Eye (tissue), 1 donor: ENCODE measurements at places on chromosomes 12 and 14.

- no peak for DNase-seq
Observed at GRCh38 chr12:39798977-39799376, 179.4 kb upstream of the ABCD2 start.

- DNase-seq, result peak; percentile 87
Observed at GRCh38 chr14:89304972-89305703, 111.9 kb downstream of the FOXN3 start.

- no peak for DNase-seq
Observed at GRCh38 chr12:120119271-120119973, 2.9 kb upstream of the RAB35 start.

DNA sequence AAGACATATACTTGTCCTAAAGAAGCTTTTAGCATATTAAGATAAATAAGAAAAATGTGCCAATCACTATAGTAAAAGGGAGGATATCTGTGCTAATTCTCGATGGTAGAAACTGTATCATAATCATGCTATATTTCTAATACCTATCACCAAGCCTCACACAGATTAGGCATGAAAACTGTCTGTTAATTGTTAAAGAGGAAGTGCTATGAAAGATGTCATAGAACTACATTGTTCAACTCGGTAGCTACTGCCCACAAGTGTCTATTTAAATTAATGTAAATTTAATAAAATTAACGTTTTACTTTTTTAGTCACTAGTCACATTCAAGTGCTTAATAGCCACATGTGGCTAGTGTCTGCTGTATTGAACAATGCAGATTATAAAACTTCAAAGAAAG is 77.5 kb upstream of the KICS2 start:
- DNase-seq, result no peak

GRCh38 chr14:104137297-104138097 is 890 bp upstream of the KIF26A start:
- peak; percentile 89 for DNase-seq

DNA sequence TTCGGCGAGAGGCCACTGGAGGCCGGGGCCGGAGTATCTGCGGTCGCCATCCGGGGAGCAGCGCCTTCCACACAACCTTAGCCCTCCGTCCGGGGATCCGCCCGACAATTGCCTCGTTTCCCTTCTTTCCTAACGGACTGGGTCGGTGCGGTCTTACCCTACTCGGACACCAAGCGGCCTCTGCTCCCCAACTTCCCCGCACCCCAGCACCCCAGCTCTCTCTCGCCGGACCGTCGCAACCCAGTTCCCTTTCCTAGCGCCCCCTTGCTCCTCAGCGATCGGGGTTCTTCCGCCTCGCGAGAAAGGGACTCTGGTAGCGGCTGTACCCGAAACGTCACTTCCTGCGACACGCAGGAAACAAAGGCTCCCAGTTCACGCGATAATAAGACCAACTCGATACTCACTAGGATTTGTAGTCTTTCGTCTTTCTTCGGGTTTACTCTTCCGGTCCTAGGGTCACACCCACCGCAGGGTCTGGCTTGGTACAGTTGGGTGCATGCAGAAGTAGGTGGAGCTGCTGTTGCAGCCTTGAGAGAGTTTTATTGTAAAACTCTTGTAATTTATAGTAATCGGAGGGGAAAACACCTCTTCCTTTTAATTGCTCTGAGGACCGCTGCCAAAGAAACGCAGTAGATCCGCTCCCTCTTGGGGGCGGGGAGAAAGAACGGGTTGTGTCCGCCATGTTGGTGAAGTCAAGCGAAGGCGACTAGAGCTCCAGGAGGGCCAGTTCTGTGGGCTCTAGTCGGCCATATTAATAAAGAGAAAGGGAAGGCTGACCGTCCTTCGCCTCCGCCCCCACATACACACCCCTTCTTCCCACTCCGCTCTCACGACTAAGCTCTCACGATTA is at the start of the genes THAP2 and ZFC3H1:
TSS of gene THAP2 (plus strand) at position 741 of the 850 bp plus-strand sequence. CDS start 209 bp downstream, outside the sequence.
TSS of gene ZFC3H1 (minus strand) at position 288 of the 850 bp plus-strand sequence. CDS start at position 50, 238 bp downstream.
- peak; percentile 100 for DNase-seq

DNA sequence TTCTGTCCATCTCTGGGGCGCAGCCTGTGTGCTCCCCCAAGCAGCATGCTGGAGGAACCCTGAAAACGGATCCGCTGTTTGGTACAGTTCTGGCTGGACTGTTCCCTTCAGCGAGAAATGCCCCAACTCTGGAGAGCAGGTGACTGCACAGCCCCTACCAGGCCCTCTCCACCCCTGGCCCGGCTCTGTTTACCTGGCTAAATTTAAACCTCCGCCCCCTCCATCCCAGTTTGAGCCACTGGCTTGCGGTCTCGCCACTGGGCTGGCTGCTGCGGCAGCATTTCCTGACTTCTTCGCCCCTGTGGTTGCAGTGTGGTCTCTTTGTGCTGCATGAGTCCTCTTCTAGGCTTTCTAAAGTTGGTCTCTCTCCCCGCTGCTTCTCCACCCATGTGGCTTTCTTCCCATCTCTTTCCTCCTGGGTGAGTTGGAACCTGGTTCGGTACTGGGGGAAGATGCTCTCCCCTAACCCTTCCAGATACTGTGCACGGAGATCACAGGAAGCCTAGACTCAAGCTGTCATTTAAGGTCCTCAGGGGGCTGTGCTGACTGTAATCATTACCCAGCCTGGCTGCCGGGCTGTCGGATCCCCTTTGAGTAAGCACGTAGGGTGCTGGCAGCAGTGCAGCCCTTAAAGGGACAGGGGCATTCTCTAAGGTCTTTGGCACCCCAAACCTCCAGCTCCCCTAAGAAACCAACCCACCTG is 60.6 kb downstream of the FBXL14 start:
- DNase-seq, result peak; percentile 72

DNA sequence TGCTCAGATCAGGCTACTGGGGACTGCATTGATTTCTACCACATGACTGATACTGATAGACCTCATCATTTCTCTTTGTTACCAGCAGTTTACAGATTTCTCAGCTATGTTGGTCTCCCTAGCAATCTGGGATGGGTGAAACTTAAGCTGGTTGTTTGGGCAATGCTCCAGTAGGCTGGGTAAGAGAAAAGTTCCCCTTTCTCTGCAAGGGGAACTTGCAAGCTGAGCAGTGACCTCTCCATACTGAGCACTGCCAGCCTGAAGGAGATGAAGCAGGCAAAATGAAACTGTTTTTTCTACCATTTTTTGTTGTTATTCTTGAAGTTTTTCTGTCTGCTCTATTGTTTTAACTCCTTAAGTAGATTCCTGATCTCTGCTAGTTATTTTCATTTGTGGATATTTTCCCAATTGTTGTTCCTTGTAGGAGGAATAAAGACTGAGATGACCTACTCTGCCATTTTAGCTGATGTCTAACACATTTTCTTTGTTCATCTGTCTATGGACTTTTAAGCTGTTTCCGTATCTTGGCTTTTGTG is 1.3 kb upstream of the OR4M1 start:
- DNase-seq, result no peak

- no peak for DNase-seq
Observed at GRCh38 chr14:92754966-92755365, 6.5 kb upstream of the LGMN start.

DNA sequence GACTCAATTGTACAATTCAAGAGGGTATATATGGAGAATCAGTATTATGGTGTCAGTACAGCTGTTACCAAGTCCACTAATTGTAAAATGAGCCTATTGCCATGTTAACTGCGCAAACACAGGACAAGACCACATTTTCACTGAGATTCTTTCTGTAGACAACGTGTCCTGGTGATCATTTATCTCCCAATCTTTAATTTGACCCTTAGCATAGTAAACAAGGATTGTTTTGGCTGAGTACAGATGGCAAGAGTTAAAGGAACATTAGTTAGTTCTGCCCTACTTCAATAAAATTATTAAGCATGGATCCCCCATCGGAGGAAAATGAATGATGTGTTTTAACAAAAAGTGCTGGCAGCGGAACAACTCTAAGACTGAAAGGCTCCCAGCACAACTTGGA is 36.1 kb downstream of the SLC15A5 start:
- no peak for DNase-seq
